ENCODE measurements at places on chromosomes 2 and 18.
A peak's percentile ranks its signal among the peaks of the same experiment; 100 is the strongest.

GRCh38 chr2:163644238-163644637 lies 91.6 kb downstream of the FIGN start:
- no peak for DNase-seq

DNA sequence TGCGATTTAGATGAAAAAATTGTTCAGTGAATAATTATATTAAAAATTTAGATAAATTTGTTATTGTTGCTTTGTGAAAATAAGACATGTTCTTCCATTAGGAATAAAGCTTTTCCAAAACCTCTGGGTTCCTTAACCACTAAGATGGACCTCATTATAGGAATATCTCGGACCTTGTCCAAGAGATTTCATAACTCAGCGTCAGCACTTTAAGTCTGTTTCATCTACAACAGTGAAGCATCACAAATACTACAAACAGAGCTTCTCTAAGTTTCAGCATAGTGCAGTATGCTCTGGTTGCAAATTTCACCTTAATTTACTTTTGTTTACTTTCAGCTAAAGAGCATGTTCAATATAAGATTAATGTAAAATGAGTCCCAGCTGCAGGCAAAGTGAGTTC lies 150.3 kb downstream of the UBE2E3 start:
- DNase-seq = no peak

- peak; percentile 86 for DNase-seq
Observed at GRCh38 chr2:223601932-223602666, at the start of gene SCG2. Gene SCG2 (minus strand): TSS chr2:223602361. CDS start chr2:223599282, 3,079 bp downstream.

GRCh38 chr18:68417166-68417799 lies 297.6 kb downstream of the TMX3 start:
- DNase-seq = no peak

DNA sequence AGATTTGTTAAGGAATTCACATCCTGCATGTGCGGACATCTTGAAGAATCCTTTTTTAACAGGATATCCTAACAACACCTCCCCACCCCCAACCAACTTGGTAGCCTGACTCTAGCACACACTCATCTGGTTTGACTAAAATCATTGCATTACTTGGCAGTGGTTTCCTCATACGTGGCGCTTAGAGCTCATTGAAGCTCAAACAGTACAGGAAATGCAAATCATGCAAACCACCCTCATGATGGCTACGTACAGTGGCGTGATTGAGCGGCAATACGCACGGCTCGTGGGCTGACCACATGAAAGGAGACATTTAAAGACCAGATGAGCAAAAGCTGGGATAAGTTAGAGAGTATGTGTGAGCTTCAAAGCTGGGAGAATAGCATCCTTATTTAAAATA lies 336.2 kb downstream of the ZEB2 start:
- no peak for DNase-seq

GRCh38 chr2:191626497-191627151 lies 51.3 kb upstream of the NABP1 start:
- no peak for DNase-seq

DNA sequence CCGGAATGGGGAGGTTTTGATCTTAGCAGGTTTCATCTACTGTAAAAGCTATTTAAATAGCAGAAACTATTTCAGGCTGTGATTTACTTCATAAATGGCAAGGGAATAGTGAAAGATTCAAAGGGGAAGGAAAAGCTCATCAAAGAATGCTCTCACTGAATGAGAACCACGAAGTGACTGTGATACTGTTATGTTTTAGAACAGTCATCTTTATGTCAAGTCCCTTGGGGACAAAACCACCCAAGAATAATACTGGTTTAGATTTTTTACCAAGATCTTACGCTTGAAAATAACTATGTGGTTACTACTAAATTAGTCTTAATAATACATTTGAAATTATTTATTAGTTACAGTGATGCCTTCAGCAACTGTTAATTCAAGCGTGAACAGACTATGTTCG lies 28.1 kb downstream of the FARSB start:
- DNase-seq = no peak

GRCh38 chr18:37450434-37451132 lies 115.0 kb downstream of the CELF4 start:
- DNase-seq = no peak

GRCh38 chr2:121254748-121255147 lies 30.3 kb downstream of the TFCP2L1 start:
- no peak for DNase-seq

- peak; percentile 21 for DNase-seq
Observed at GRCh38 chr2:241126201-241126611, 23.1 kb downstream of the PASK start.

DNA sequence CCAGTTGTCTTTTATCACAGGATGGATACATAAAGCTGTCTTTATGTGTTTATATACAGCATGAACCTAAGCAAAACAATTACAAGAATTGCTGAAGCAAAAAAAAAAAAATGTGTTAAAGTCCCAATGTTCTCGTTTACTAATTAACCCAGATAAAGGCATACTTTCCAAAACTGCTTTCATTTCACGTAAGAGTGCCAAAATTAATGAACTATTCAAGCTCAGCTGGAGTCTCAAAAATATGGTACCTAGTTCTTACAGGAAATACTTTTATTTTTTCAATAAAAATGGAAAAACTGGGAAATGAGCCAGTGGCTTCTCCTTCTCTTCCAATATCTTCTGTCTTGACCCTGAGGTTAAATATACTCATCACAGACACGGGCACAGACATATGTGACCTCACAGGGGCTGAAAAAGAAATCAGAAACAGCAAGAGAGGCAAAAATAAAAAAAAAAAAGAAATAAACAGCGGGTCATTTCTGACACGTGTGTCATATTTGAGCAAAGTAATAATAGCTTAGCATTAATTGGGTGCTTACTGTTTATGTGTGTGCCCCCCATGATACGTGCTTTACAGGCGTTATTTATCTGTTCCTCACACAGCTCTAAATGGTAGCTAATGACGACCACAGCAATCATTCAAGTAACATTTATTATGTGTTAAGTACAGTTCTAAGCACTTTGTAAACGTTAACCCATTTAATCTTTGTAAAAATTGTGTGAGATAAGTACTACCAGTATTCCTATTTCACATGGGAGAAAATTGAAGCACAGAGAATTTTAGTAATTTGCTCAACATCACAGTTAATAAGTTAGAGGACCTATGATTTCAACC lies 158.0 kb upstream of the MMADHC start:
- DNase-seq = no peak

DNA sequence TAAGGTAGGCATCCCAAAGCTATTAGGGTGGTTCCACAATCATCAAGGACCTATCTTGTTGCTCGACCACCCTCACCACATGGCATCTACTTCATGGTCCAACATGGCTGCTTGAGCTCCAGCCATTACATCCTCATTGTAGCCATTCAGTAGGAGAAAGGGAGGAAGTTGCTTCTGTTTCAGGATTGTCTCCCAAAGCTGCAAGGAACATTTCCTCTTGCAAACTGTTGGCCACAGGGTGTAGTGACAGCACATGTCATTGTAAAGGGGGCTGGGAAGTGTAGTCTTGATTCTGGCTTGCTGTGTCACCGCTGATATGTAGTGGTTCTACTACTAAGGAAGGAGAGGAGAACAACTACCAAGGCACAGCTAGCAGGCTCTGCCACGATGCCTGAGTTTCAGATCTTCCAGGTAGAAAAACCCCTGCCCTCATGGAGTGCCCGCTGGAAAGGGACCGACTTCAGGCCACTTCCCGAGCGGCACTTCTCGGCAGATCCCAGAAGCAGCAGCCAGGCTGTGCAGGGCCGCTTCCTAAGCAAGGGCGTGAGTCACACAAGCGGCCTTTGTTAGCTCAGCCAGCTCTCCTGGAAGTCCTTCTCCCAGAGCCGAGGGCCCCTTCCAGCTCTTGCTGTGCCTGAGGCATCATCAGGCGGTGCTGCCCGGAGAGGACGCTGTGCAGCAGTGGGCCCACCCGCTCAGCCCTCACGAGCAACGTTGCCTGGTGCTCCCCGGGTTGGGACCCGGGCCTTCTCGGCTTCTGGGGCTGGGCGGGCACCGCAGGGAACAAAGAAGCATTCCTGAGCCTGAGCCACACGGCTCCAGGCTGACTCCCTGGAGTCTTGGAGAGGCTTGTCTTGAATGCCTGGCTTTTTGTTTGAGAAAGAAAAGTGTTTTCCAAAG lies 58.2 kb downstream of the HS6ST1 start:
- DNase-seq = peak; percentile 81

GRCh38 chr2:98127229-98127989 lies 40.4 kb downstream of the VWA3B start:
- no peak for DNase-seq

GRCh38 chr2:177154809-177155208 lies 57.8 kb upstream of the HNRNPA3 start:
- no peak for DNase-seq

DNA sequence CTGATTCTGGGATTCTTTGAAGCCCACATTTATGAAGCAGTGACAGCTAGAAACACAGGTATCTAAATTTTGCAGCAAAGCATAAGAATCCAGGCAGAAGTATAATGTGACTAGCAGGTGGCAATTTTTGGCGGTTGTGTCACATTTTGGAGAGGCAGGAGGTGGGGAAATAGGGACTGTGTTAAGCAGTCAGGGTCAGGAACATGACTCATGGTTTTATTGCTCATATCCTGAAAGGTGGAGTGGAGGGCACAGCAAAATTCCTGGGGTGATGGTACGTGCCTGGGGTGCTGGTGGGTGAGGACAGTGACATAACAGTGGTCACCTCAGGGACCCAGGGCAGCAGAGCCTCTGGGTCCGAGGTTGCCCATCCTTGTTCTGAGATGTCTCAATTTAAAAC lies 63.5 kb upstream of the TTN start:
- no peak for DNase-seq

DNA sequence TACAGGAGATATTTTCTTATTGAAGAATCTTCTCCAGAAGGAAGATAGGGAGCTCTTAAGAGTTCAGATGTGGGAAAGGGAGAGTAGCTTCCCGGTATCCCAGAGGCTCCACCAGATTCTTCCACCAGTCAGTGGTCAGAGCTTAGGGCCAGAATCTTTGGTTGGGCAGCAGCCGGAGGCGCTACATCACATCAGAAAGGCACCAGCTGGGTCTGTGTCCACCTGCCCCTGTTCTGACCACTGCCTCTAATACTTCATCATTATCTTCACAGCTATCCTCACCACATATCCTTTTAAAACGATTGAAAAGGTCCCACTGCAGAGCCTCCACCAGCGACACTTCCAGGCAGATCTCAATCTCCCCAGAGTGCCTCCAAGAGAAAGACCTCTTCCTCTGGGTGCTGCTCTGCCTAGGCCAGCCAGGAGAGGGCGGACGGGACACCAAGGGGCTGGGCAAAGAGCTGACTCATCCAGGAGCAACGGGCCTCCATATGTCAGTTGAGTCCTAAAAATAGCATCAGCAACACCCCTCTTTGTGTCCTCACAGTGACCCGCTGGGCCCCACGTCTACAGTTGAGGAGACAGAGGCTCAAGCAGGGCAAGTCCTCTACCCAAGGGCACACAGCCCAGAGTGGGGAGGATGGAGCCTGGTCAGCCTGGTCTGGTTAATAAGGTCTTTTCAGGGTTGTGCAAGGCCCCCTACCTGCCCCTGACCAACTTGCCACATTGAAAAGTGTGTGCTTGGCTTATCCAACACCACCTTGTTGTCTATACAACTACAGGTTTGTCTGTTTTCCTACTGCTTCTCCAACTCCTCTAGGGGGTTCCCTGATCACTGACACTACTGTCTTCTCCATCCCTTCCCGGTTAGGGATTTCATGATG lies 81.2 kb downstream of the ADD2 start:
- DNase-seq = no peak

DNA sequence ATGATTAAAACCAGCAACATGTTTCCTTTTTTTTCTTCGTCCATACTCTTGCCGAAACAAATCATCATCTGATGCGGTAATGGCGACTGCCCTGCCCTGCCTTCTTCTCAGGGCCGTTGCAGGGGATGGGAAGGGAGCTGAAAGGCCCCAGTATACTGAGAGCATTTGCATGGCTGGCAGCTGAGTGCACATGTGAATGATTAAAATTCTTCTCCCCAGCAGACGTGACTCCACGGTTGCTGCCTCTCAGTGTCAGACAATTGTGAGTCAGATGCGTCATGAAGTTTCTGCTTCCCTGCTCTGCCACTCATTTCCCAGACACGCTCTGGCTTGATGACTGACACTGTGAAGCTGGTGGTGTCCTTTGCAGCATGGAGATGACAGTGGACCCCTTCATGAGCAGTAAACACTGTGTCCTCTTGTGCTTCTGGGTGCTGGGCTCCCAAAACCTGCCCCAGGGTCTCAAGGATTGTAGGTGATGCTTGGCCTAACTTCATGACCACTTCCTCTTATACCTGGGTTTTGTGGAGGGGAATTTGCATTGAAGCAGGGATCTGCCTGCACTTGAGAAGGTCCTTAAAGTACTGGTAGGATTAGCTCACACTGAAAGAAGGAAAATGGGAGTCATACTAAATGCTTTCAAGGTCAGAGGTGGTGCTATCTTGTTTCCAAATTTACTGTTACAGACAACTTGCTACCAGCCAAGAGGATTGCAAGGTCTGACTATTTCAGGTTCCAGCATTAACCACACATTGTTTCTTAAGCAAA lies 222.5 kb upstream of the COPS8 start:
- peak; percentile 44 for DNase-seq

DNA sequence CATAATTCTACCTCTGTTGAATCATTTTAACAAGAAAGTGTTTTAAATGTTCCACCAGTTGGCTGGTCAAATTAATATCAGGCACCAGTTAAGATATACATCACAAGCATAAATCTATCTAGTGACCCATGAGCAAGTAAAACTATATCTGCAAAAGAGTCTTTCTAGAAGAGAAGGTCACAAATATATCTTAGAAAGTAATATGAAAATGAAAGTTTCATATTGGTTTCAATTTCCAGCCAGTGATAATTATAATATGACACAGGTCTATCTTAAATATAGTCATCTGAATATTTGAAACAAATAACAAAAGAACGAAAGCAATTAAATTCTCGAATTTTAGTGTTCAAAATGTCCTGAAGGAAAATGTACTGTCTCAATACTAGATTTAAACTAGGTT lies 282.5 kb upstream of the KYNU start:
- no peak for DNase-seq

DNA sequence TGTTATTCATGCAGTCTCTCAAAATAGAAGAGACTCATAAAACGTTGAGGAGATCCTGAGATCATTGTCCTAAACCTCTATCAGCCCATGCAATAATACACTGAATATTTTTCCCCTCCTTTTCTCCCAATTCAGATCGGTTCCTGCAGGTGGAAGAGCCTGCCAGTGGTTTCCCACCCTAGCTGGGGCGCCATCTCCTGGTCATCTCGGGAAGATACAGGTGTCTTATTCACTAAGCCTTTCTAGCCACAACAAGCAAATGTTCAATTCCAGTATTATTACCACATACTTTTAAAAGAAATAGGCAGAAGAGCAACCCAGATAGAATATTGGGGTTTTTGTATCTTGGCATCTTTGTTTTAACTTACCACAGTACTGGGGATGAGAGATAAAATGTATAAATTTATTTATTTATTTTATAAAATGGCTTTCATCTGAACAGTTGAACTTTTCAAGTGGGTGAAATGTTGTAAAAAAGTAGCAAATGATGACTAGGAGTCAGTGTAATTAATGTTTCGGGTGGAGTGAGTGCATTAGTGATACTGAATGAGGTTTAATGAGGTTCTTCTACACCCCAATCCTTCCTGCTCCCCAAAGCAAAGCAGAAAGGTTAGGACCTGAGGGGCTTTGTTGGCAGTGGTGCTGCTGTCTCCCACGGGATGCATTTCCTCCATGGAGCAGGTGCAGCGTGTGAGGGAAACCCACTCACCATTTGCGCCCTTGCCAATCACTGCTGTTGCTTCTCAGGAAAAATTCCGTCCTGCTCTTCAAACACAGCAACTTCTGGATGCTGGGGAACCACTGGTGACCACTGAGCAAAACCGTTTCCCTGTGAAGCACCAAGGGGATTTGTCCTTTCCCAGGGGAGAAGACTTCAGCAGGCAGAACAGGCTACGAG lies 147.1 kb upstream of the FHL2 start:
- DNase-seq = peak; percentile 74

- DNase-seq = no peak
Observed at GRCh38 chr2:172710584-172711047, 25.0 kb upstream of the RAPGEF4 start.
